ENCODE measurements at places on chromosomes 13 and 19.

DNA sequence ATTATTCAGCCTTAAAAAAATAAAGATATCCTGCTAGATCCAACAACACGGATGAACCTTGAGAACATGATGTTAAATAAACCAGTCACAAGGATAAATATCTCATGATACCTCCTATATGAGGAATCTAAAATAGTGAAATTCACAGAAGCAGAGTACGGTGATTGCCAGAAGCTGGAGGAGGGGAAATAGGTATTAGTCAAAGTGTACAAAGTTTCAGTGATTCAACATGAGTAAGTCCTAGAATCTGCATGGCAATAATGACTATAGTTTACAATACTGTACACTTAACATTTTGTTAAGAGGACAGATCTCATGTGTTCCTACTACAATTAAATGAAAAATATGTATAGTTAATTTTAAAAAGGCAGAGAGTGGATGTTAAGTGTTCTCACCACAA, 206.6 kb upstream of the SLC10A2 start:
- no peak for DNase-seq

DNA sequence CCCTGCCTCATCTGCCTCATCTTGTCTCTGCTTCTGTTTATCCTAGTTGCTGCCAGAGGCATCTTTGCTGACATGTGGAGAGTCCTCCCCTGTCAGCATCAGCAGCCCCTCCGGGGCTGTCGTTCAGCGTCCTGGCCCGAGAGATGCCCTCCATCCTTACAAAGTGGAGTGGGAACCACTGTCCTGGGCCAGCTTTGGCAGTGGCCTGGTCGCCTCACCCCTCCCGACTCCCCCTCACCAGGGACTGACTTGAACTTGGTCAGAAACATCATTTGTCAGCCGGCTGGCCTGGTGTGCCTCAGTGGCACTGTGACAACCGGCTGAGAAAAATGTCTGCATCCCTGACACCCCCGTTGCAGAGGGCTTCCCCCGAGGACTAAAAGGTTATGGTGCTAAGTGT, 20.6 kb downstream of the FGF9 start:
- DNase-seq, result no peak

GRCh38 chr13:34868733-34869132, 73.3 kb upstream of the NBEA start:
- DNase-seq, result no peak

DNA sequence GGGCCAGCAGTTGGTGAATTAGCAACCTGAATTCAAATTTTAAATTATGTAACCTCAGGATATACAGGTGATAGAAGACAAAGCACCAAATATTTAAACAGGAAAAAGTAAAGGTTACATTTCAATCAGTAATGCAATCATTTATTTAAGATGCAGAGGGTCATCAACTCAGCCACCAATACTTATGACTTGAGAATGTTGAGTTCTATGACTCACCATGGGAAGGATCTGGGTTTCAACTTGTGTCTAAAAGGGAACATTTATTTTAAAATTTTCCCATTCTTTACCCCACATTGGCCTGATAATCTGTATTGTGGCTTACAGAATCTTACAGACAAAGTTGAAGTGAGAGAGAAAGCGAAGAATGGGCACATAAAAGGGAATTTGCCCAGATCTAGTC, 418.0 kb downstream of the NDFIP2 start:
- DNase-seq, result no peak

DNA sequence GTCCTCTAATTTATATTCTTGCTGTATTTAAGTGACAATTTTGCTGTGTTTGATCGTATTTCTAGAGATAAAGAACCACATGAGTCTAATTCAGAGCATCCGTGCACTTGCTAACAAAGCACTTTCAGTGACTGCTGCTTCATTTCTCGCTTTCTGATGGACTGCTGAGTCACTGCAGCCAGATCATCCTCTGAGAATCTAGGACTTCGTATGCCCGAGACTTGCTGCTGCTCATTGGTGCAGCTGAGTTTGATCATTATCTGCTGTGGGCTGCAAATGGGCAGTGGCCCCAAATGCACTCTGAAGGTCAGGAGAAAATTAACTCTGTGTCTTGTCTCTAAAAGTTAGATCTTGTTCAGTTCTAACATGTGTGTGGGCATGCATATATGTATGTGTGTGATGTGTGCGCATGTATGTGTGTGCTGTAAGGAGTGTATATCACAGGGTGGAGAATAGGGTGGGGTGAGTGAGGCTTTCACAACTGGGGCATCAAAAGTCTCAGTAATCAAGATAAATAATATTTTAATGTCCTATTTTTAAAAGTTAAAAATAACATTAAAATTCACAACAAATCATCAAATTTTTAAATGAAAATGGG, 342.6 kb downstream of the MTUS2 start:
- peak; percentile 11 for DNase-seq

GRCh38 chr13:110128546-110128945, 178.4 kb downstream of the COL4A1 start:
- DNase-seq, result no peak

DNA sequence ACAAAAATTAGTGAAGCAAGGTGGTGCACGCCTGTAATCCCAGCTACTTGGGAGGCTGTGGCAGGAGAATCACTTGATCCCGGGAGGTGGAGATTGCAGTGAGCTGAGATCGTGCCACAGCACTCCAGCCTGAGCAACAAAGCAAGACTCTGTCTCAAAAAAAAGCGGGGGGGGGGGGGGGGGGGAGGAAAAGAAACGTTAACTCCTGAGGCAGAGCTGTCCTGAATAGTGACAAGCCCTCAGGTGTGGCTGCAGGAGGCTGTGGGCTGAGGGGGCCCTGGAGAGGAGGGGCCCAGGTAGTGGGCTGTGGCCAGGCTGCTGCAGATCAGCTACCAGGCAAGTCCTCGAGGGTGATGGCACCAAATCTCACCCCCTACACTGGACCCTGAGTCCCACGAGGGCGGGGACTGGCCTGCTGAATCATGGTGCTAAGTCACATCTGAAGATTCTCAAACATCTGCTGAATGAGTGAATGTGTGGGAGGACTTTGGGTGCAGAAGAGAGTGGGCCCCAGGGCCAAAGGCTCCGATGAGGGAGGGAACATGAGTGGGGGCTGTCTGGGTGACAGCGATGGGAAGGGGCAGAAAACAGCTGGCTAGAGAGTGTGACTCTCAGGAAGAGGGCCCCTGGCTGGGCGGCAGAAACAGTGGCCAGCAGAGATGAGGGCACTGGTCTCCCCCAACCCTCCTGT, 24.6 kb upstream of the ATP1A3 start:
- DNase-seq, result no peak

- DNase-seq, result no peak
Measured at GRCh38 chr13:98519976-98520375, 56.9 kb downstream of the STK24 start.

DNA sequence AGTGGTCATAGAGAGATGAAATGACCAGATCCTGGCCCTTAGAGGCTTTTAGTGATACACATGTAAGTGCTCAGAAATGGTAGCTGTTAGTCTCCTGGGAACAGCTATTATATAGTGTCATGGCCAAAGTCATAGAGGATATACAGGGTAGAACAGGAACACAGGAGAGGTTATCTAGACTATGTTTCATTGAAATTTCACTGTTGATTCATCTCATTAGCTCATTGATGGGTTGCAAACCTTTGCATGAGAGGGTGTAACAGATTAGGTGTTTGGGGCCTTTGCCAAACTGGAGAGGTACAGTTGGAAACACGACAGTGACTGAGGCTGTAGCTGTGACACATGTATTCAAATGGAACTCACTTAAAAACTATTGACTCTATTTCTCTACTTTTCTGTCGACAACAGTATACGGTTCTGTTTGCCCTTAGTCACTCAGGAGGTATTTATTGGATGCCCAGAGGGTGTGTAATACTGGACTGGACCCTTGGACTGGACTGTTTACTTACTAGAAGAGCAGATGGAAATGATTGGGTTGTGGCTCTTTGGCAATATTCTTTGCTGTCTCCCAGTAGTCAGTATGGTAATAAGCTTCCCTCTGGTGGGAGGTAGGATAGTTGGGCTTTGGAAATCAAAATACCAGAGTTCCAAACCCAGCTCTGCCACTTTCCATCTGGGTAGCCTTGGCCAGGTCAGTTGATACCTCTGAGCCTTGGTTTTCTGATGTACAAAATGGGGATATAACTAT, 29.8 kb downstream of the ARHGAP35 start:
- no peak for DNase-seq

- peak; percentile 61 for DNase-seq
Measured at GRCh38 chr13:30112602-30113435, 194.5 kb downstream of the KATNAL1 start.

- no peak for DNase-seq
Measured at GRCh38 chr13:64127856-64128255, 2712.2 kb upstream of the PCDH20 start.

- DNase-seq, result no peak
Measured at GRCh38 chr13:91813253-91813652, 414.8 kb downstream of the GPC5 start.

DNA sequence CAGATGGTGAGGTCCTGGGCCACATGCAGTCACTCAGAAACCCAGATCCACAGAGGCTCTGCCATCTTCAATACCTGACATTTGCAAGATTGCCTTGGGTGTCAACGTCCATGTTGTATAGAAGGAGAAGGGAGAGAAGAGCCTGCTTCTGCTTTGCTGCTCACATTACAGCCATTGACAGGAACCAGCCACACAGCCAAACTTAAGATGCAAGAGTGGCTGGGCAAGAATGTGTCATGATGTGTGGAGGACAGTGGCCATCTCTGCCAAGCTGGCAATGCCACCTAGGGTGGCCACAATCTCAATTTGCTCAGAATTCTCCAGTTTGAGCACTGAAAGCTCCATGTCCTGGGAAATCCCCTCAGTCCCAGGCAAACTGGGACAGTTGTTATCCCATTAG, 25.9 kb upstream of the SERPINE3 start:
- no peak for DNase-seq

DNA sequence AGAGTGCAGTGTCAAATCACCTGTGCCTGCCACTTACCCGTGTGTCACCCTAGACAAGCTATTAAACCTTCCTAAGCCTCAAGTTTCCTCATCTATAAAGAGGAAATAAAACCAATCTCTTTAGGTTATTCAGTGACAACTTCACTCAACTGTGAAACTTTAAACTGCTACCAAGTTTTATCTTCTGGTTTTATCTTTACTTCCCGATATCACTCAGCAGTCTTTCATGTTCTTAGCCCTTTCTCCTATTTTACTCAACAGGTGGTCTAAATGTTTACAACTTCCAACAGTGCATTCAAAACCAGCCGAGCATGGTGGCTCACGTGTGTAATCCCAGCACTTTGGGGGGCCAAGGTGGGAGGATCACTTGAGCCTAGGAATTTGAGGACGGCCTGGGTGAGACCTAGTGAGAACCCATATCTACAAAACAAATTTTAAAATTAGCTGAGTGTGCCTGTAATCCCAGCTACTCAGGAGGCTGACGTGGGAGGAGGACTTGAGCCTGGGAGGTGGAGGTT, 59.6 kb downstream of the GPALPP1 start:
- DNase-seq, result no peak

Data from C1 segment of cervical spinal cord (tissue), 14 donors.